ENCODE measurements at places on chromosomes 1 and 21. TPM values are rescaled to one million over a fixed set of nuclear protein-coding genes. Genes with fewer than 3 reads are reported as not detected.

- no peak for DNase-seq
These were observed 12.0 kb upstream of the PRDM15 start for GRCh38 chr21:41891132-41891531.

- peak; percentile 97 for DNase-seq
These were observed 42.5 kb downstream of the LGR6 start for GRCh38 chr1:202235856-202236837.

SPRR3 gene
- not detected for total RNA-seq

- DNase-seq: no peak
These were observed 86.5 kb upstream of the WNT4 start for GRCh38 chr1:22229379-22229778.
